ENCODE measurements at places on chromosomes 1 and 21. TPM values are rescaled to one million over a fixed set of nuclear protein-coding genes. Genes with fewer than 3 reads are reported as not detected.

The CYP4X1 gene
- 0.96 TPM for total RNA-seq

The S100A7A gene
- not detected for total RNA-seq

The GLMN gene
- 8.7 TPM for total RNA-seq

The LCE6A gene
- not detected for total RNA-seq

GRCh38 chr1:25821630-25822091 lies 1.9 kb downstream of the MTFR1L start:
- no peak for DNase-seq

DNA sequence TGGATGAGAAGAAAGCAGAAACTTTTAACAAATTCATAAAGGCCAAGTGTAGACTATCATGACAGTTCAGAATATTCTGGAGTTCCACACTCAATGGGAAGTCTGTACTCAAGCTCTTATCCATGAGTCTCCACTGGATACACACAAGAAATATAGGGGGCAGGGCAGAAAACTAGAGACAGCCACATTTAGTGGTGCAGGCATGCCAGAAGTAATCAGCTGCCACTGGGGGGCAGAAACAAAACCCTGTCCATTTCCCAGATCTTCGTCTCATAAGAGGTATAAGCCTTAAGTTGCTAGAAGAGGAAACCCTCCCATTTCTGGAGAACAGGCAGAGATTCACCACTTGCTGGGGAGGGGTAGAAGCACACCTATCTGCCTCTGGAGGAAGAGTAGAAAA lies 166.8 kb upstream of the GALNT2 start:
- no peak for DNase-seq

GRCh38 chr1:19204446-19205266 lies 5.4 kb downstream of the UBR4 start:
- DNase-seq, result no peak

DNA sequence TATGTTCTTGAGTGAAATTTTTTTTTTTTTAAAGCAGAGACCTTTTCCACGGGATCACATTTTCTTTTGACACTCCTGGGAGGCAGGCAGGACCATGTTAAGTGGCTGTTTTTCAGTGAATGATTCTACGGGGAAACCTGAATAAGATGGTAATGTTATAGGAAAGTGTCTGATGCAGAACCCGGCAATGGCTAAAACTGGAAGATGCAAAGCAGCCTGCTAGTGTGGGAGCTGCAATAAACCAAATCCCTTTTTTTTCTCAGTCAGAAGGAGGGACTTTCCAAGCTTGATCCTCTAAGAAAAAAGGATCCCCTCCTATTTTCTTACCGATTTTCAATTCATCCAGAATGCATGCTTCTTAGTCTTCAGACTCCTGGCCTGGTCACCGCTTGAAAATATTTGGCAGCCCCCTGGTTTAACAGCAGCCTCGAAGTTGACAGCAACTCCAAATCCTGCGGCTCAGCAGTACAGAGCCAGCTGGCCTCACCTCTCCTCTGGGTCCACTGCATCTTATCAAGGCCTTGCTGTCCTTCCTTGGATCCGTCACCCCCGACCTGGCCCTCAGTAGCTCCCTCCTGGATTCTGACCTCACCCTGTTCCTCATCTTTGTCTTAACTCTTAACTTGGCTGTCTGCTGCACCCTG lies 5.6 kb downstream of the MX2 start:
- no peak for DNase-seq

DNA sequence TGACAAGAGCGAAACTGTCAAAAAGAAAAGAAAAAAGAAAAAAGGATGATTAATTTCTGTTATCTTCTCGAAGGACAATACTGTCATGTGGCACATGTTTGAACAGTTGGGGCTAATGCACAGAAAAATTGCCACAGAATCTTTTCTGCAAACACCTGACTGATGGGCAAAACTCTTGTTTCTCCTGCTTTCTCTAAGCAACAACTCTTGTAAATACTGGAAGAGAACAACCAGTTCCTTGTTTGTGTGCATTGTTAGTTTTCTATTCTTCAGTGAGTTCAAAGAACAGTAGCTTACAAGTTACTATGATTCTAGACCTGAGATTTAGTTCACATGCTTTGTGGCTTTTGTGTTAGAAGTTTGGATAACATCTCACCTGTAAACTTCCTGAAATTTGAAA lies 60.7 kb downstream of the CDC14A start:
- DNase-seq, result no peak

DNA sequence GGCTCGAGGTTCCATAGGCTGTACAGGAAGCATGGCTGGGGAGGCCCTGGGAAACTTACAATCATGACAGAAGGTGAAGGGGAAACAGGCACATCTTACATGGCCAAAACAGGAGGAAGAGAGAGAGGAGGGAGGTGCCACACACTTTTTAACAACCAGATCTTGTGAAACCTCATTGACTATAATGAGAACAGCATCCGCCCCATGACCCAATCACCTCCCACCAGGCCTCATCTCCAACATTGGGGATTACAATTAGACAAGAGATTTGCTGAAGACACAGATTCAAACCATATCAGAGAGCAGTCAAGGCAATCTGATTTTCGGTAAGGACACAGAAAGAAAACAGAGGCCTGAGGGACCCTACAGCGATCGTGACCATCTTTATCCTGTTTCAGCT lies 41.7 kb downstream of the TNFRSF9 start:
- no peak for DNase-seq

- DNase-seq, result no peak
Observed at GRCh38 chr1:45516465-45516864, 5.2 kb downstream of the PRDX1 start.

DNA sequence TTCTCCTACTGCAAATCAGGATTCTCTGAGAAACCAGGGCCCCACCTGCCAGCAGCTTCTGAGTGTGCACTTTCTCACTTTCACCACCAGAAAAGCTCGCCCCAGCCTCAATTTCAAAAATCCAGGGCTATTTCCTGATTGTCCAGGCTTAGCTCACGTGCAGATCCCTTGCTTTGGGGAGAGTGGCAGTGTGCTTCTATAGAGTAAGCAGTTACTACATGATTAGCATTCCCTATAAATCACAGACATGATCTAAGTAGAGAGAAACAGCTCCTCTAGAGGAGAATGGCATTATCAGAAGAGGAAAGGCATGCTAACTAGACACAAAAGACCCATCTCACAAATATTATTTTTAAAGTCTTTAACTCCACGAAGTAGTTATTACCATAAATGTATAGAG lies 456.0 kb upstream of the PKN2 start:
- DNase-seq, result no peak

DNA sequence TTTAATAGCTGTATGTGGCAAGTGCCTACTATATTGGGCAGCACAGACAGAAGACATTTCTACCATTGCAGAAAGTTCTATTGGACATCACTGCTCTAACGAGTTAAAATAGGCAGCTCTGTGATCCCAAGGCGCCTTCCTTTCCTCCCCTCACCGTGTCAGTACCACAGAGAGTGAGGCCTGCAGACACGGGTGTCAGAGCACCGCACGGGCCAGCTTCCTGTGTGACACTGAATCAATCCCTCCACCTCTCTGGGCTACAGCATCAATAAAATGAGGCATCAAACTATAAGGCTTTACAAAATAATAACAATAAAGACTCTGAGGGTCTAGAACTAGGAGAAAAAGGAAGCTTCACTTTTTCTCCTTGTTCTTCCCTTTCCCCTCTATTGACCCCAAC lies 246.7 kb downstream of the FOXD2 start:
- DNase-seq, result no peak

Data from transverse colon (tissue), 4 donors.